ENCODE measurements at places on chromosomes 6 and 20.

DNA sequence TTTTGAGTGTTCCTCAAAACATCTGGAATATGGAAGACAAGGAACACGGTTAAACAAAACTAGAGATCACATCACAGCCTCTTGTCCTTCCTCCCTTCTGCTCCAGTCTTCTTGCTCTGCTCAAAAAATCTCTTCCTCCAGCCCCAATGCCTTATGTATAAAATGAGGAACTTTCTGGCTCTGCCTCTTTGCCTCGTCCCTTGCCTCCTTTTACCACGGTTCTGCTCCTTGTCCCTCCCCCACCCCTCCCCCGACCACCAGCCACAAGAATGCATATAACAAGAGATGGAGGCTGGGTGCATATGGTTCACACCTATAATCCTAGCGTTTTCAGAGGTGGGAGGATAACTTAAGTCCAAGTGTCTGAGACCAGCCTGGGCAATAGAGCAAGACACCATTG is 43.6 kb downstream of the PLAGL2 start:
- DNase-seq, result no peak

DNA sequence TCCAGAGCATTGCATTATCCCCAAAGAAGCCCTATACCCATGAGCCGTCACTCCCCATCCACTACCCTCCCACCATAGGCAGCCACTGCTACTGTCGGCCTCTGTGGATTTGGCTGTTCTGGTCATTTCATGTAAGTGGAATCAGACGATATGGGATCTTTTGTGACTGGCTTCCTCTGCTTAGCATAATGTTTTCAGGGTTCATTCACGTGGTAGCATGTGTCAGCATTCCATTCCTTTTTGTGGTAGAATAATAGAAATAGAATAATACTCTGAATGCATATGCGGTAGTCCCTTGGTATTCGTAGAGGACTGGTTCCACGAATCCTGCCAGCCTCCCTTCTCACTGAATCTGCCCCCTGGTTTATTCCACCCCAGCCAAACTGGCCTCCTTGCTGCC is 402.6 kb upstream of the SULF2 start:
- no peak for DNase-seq

DNA sequence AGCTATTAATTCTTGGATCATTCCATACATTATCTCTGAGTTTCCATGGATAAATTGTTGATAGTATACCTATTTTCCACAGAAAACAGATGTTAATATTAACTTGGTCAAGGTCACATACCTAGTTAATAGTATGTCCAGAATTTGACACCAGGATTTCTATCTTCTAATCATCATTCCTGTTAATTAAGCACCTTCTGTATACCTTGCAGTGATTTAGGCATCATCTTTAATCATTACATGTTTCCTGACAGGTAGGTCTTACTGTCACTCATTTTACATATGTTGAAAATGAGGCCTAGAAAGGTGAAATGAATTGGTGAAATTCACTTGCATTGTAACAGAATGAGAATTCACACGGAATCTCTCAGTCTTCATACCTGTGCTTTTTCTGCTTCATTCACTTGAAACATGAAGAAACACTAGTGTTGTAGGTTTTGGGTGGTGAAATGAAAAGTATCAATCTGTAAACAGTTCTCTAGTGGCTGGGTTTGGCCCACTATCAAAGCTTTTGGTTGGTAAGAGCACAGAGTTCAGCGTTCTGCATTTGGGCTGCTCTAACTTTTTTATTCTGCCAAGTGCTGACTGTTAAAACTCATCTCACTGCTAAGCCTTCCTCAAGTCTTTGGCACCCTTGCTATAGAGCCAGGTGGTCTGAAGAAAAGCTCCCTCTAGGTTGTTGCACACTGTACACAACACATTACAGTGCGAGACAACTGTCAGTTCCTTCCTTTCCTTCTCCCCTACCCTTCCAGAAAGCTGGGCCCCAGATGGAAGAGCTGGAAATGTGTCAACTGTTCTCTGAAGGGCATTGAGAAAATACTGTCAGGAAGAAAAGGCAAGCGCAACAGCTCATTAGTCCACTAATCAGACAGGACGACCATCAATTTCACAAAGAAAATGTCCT is 57.8 kb upstream of the C20orf144 start:
- DNase-seq, result no peak

DNA sequence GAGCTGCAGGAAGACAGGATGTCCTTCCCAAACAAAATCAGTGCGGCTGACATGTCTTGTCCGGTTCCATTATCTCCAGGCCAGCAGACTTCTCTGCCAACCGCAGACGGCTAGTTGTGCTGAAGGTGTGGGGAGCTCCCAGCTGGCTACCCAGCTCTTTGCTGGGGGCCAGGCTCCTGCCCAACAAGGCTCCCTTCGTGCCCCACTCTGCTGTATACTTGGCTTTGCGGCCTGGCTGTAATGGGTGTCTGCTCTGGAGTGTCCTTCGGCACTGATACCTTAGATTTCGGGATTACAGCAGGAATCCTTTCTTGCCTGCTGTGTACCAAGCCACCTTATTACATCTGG is 48.7 kb upstream of the IRF4 start:
- no peak for DNase-seq

DNA sequence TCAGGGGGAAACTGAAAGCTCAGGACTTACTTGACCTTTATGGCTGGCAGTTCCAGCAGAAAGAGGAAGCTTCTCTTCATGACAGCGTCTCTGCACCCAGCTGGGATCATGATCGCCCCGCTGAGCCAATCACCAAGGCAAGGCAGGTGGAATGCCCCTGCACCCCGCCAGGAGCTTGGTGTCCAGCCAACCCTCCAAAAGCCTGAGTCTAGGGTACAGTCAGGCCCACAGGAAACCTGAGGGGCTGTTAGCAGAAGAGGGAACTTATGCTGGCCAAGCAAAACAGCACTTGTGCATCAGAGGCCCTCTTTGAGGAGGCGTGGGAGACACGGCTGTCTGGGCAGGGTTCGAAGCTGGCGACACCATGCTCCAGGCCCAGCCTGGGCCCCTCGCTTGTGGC is 188.3 kb upstream of the GMDS start:
- no peak for DNase-seq

DNA sequence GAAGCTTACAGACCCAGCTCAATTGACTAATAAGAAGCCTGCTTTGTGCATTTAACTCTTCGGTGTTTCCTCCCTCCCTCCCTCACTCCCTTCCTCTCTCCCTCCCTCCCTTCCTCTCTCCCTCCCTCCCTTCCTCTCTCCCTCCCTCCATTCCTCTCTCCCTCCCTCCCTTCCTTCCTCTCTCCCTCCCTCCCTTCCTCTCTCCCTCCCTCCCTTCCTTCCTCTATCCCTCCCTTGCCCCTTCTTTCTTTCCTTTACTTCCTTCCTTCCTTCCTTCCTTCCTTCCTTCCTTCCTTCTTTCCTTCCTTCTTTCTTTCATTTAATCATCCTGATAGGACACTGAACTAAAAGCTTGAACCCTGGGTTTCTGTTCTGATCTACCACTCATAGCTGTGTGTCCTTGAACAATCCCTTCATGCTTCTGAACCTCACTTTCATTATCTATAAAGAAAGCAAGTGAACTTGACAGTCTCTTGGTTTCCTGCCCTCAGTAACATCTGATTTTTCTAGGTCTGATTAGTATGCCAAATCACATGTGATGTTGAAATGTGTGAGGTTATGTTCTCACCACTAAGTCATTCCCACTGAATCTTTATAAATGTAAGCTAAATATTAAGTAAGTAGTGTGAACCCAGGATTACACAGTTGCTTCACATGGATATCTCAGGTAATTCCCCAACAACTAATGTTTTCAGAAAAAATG is 132.3 kb upstream of the BMP2 start:
- DNase-seq, result no peak

GRCh38 chr6:143061597-143062385 is 1.1 kb downstream of the AIG1 start:
- no peak for DNase-seq

- no peak for DNase-seq
These were observed 38.3 kb downstream of the SIRPA start for GRCh38 chr20:1933465-1933870.

DNA sequence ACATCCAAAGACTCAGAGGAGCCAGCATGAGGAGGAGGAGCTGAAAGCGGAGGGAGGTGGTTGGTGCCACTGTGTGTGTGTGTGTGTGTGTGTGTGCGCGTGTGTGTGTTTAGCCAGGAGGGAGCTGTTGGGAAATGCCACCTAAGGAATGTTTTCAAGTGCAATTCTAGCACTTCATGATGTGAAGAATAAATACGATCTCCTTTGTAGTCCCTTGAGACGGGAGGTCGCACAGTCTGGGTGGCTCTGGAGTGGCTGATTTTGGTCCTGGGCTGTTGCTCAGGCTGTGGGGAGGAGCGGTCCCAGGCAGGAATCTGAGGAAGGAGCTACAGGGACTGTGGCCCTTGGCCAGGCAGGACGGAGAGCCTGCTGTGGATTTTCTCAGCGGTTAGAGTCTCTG is 93.7 kb downstream of the PPP1R14C start:
- no peak for DNase-seq

DNA sequence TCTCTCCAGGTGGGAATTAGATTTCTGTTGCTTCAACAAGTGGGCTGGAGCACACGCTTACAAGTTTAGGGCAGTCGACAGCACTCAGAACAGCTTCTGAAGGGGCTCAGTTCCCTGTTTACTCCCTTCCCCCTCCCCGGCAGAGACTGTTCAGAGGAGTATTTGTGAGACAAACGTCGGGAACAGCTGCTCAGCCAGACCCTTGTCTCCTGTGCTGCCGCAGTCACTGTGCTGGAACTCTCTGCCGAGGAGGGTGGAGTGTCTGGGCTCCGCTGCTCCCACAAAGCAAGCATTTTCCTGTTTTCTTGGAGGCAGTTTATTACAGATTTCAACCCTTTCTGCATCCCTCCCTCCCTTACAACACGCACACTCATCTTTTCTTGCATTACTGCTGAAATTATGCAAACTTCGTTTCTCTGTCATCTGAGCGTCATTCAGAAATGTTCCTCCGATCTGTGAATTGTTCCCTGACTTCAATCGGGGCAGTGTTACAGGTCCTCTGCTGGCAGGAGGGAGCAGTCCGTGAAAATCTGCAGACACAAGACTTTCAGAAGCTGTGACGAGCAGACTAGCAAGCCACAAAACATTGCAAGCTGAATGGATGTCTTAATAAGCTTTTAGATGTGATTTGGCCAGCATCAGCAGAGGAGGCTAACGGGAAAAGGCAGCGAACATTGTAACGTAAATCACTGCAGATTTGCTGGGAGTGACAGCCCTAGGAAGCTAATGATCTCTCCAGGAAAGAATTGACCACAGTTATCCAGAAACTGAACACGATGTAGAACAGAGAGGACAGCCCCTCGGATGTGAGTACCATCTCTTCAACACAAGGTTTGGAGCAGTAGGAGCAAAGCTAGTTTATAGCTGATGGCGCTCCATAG is 76.2 kb downstream of the LYRM2 start:
- no peak for DNase-seq

- no peak for DNase-seq
These were observed 85.5 kb upstream of the NT5E start for GRCh38 chr6:85364344-85364743.

- DNase-seq, result peak; percentile 70
These were observed 600.6 kb upstream of the CHD6 start for GRCh38 chr20:42218621-42219374.

Data from NCI-H1417 treated with DMSO at 0.1 percent for 48 hours (cell line).